ENCODE measurements at places on chromosomes 5 and 9. TPM values are rescaled to one million over a fixed set of nuclear protein-coding genes. Genes with fewer than 3 reads are reported as not detected.
A peak's percentile ranks its signal among the peaks of the same experiment; 100 is the strongest.

MLANA gene
- not detected for total RNA-seq

CDC14B gene
- 11.7 TPM for total RNA-seq

PPP3R2 gene
- not detected for total RNA-seq

N4BP3 gene
- total RNA-seq = 5.6 TPM

GRCh38 chr5:54794135-54794975 lies 191.0 kb downstream of the ESM1 start:
- DNase-seq = peak; percentile 26

- DNase-seq = no peak
Observed at GRCh38 chr9:37339923-37340322, 82.6 kb upstream of the GRHPR start.

GRCh38 chr9:36834736-36835135 lies 199.3 kb downstream of the PAX5 start:
- DNase-seq = no peak

- DNase-seq = no peak
Observed at GRCh38 chr5:4189317-4189716, 593.7 kb downstream of the IRX1 start.

GRCh38 chr9:93654351-93654961 lies 78.1 kb downstream of the PHF2 start:
- no peak for DNase-seq

DNA sequence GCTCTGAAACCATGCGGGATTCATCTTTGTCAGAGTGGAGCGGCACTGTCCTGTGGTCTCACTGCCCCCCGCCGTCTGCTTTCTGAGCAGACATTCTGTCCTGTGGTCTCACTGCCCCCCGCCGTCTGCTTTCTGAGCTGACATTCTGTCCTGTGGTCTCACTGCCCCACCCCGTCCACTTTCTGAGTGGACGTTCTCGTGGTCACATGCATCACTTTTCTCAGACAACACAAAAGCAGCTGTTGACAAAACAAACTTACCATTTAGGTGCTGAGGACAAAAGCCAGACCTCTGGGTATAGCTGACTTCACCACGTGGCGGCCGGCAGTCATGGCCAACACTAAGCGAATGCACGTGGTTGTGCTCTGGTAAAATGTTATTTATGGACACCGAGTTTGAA lies 2.8 kb downstream of the LRRC14B start:
- DNase-seq = no peak

GRCh38 chr5:162529886-162530285 lies 462.3 kb downstream of the GABRG2 start:
- DNase-seq = no peak

DNA sequence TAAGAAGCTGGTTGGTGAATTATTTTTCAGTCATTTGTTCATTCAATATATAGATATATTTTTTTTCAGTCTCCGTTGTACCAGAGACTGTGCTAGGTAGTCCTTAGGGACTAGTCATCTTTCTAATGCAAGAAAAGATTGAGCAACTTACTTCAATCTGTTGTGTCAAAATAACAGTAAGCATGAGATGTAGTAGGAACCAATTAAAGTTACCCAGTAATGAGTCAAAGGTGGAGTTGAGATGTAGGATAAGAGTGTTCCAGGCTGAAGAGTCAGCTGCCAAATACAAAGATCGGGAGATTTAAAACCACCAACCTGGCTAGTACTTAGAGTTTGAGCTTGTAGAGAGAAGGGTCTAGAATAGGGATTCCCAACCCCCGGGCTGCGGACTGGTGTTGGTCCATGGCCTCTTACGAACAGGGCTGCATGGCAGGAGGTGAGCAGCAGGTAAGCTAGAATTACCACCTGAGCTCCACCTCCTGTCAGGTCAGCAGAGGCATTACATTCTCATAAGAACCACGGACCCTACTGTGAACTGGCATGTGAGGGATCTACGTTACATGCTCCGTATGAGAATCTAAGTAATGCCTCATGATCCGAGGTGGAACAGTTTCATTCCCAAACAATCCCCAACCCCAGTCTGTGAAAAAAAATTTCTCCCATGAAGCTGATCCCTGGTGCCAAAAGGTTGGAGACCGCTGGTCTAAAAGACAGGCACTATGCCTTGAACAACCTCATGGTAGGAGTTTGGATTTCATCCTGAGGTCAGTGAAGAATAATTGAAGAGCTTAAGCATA lies 1241.5 kb upstream of the WWC1 start:
- DNase-seq = no peak

DNA sequence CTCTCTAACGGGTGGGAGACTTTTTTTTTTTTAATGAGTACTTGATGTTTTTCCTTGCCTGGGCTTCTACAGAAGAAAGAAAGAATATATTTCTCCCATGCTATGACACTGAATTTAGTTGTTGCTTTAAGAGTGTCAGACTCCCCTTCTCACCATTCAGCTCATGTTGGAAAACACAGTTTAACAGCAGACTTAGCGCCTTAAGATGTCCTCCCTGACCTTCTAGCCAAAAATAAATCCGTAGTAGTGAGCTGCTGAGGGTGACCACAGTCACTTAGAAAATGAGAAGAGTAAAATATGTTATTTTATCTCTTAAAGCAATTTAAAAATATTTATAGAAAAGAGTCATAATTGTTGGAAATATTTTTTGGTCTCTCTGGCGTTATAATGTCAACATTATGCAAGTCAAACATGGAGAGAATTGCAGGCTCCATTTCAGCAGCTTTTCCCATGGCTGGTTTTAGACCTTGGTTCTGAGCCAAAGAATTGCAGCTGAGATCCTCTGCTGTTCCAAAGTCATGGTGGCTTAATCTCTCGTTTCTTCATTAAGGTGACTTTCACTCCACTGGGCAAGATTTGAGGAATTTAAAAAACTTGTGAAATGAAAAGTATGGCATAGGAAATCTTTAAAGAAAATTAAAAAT lies 143.5 kb downstream of the GHR start:
- no peak for DNase-seq

DNA sequence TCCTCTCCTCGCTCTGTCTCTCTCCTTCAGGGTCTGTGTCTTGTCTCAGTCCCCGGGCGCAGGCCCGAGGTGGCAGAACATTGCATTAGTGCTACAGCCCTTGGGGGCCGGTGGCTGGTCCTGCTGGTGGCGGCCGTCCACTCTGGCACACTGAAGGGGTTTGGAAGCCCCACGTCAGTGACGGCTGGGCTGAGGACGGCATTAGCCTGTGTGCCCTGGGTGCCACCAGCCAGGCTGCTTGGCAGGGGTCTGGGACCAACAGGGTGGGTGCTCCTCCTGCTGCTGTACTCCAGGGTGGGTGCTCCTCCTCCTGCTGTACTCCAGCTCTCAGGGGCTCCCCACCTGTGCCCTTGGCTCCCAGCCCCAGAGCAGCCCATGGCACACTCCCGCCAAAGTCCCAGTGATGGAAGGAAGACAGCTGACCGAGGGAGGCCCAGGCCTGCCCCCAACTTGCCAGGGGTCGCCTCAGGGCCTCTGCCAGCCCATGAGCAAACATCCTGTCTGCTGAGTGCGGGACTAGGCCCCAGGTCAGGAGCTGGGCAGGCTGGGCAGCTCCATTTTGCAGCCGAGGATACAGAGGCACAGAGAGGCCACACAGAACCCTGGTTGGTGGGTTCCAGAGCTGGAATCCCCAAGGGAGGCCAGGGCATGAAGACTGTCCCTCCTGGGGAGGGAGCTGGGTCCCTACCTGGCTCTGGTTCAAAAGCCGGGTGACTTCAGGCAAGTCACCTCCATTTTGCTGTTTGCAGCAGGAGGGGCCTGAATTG lies 27.3 kb downstream of the SARDH start:
- no peak for DNase-seq

- DNase-seq = no peak
Observed at GRCh38 chr5:149273237-149273636, 1.6 kb downstream of the AFAP1L1 start.

DNA sequence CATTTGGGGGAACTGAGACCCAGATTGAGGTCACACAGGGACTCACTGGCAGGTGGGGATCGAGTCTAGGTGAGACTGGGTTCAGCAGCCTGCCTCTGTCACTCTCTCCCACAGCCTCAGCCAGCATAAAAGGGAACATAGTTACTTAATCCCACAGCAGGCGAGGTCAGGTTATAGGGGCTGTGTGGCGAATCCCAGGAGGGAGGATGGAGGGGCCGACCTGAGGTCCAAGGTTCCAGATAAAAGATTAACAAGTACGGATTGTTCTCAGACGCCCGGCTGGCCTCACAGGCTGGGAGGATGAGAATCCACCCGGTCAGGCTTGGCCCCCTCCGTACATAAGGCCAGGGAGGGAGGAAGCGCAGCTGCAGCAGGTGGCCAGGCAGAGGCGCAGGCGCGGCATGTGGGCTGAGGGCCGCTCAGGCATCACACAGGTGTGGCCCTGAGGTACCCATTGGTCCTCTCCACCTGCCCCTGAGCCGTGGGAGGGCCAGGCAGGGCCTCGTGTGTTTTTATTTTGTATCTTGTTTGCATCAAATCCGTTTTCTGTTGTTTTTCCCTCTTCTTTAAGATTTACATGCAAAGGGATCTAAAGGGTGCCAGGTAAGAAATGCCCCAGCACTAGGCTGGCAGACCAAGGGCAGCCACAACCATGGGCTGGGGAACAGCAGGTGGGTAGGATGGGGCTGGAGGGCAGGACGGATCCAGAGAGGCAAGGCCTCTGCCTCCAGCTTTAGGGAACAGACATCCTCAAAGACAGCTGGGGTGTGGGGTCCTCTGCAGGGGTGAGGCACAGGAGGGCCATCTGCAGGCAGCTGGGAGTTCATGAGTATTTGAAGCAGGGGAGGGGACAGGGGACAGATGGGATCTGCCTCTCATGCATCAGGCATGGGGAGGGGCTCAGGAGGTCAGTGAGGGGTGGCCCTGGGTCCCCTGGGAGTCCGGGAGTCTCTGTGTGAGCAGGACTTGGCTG lies 3.6 kb downstream of the SUSD3 start:
- no peak for DNase-seq

- DNase-seq = no peak
Observed at GRCh38 chr5:93601071-93601801, 18.2 kb downstream of the NR2F1 start.

DNA sequence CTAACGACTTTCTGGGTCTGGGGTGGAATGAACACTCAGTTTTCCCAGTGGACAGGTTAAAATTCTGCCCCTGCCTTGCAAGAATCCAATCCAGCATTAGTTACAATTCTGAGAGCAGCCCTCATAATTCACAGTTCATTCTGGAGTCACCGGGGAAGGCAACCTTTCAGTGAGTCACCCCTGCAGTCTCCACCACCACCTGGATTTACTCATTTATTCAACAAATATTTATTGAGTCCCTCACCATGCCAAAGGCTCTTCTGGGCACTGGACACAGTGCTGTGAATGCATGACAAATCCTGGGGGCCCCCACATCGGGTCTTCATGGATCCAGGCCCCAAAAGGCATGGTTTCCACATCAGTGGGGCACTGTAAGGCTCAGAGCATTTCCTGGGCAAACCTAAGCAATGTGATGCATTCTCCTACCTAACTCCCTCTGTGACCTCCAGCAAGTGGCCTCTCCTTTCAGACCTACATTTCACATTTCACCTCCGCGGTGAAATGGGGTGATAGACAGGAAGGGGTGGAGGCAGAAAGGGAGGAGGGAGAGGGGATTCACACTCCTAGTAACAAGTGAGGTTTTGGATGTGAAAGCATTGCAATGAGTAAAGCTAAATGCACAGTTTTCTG lies 6.4 kb upstream of the MSX2 start:
- no peak for DNase-seq

DNA sequence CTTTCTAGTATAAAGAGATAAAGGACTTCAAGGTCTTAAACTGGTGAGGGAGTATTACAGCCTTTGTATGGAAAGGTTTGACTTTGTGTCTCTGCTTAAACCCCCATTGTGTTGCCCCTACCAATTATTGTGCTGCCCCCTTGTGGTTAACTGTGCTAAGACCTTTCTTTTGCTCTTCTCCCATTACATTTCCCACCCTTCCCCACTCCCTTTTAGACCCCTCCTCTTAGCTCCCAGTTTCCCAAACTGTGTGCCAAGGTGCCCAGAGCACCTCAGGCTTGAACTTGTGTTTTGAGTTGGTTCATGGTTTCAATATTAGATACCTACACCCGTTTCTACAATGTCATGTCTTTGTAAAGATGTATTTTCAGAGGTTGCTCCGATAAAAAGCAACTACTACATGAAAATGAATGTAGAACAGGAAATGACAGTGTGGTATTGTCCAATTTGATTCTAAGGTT lies 2.9 kb downstream of the JAK2 start:
- peak; percentile 60 for DNase-seq

DNA sequence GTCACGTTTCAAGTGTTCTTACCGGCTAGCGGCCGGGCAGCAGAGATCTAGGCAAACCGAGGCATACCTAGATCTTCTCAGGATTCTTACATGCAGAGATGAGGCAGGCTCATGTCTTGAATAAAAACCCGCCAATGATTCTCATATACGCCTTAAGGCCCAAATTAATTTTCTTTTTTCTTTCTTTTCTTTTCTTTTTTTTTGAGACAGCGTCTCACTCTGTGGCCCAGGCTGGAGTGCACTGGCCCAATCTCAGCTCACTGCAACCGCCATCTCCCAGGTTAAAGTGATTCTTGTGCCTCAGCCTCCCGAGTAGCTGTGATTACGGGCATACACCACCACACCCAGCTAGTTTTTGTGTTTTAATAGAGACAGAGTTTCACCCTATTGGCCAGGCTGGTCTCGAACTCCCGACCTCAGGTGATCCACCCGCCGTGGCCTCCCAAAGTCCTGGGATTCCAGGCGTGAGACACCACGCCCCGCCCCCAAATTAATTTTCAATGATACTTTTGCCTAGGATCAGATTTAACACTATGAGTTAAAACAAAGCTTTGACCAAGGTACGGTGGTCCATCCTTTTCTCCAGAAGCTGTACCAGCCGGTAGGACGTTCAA lies 1.5 kb downstream of the C9orf40 start:
- DNase-seq = no peak

DNA sequence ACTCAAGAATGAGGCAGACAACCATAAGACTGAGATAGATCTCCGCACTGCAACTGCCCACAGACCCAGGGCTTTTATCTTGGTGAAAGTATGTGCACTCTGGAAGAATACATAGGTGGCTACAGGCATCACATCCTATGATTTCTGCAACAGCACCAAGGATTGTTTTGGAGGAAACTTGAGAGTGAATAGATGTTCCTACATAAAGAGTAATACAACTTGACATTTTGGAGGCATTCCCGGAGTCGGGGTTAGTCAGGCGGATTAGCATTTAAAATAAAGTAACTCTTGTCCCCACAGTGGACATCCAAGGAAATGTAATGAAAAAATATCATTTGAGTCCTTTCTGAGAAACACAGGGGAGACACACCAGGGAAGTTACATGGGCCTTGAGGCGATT lies 26.7 kb downstream of the TMEM174 start:
- DNase-seq = no peak

GRCh38 chr5:125537661-125538060 lies 791.2 kb upstream of the ZNF608 start:
- no peak for DNase-seq

DNA sequence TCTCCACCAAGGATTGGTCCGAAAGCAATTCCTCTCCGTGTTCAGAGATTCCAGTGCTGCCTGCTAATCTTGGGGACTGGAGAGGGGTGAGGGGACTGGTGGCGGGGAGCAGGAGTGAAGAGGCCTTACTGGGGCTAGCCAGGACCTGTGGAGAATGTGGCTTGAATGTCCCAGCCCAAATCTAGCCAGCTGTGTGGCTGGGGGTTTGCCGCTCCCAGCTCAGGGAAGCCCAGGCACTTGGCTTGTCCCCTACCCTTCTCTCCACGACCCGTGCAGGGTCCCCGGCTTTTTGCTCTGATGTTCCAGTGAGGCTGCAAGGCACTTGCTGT lies 2.4 kb downstream of the N4BP3 start:
- DNase-seq = no peak

All from activated T-cell treated with anti-CD3 and anti-CD28 coated beads, Interleukin-2, amount 50 U/mL, for 72 hours (primary cell).